Mesothelial cell of epicardium (in vitro differentiated cells): ENCODE measurements at places on chromosomes 2 and 18. TPM values are rescaled to one million over a fixed set of nuclear protein-coding genes. Genes with fewer than 3 reads are reported as not detected.

Gene LIMS4
- total RNA-seq: 0.82 to 1.8 TPM (median 1.2 TPM) in 3 replicates

Gene TNFRSF11A
- 0.38 to 0.89 TPM (median 0.83 TPM) in 3 replicates for total RNA-seq

Gene SCN9A
- 1.5 to 2.5 TPM (median 1.7 TPM) in 3 replicates for total RNA-seq

Gene LONRF2
- total RNA-seq: 13.4 to 14.6 TPM (median 13.7 TPM) in 3 replicates

Gene NGEF
- total RNA-seq: 0.51 to 1.3 TPM (median 1.3 TPM) in 3 replicates

Gene TMEM17
- 4.1 to 4.7 TPM (median 4.2 TPM) in 3 replicates for total RNA-seq

Gene PSMG2
- 55.3 to 59.0 TPM (median 58.5 TPM) in 3 replicates for total RNA-seq

Gene CCDC68
- not detected in 3 replicates for total RNA-seq

Gene ABCG5
- not detected in 3 replicates for total RNA-seq

Gene NEU4
- total RNA-seq: 0.87 to 1.8 TPM (median 1.7 TPM) in 3 replicates

Gene ZNF2
- total RNA-seq: 5.9 to 6.2 TPM (median 6.2 TPM) in 3 replicates

Gene CCDC85A
- total RNA-seq: 1.8 to 2.2 TPM (median 1.9 TPM) in 3 replicates

Gene ABCA12
- total RNA-seq: 0.43 to 0.89 TPM (median 0.84 TPM) in 3 replicates

Gene COL4A4
- total RNA-seq: 0.11 to 0.18 TPM (median 0.11 TPM) in 3 replicates
